ENCODE measurements at places on chromosomes 6 and 20. TPM values are rescaled to one million over a fixed set of nuclear protein-coding genes. Genes with fewer than 3 reads are reported as not detected.

DNA sequence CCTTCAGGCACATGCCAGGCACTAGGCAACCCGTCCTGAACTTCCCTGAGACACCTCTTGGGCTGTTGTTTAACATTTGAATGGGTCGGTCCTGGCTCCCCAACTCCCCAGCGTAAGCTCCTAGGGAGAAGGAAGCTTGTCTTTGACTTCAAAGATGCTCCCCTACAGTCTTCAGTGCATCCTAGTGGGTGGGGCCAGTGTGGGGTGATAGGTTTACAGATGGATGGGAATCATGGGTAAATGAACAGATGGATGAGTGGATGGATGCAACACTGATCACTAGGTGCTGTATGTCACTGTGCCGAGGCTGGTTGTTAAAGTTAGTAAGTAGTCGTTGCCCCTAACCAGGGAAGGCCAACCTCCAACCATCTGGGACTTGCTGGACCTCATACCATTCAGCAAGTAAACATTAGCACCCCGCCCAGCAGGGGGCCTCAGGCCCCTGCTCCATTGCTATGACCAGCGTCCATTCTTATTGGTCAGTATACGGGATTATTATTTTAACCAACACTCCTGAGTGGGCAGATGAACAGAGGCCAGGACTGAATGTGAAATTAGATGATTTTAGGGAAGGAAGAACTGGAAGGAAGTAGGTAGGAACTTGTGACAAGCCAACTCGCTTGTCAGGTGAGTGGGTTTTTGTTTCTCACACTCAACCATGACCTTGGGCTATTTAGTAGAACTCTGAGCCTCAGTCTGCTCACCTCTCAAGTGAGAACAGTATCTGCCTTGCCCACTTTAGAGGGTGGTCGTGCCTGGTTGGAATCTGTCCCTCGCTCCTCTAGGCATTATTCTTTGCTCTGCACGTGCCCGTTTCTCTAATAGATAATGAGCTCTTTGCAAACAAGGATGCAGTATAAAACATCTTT is 82.9 kb upstream of the FOXP4 start:
- no peaks in the 10 kb centered on the region for H3K4me1 ChIP-seq
- peaks cover 43% of the 10 kb centered on the region for H3K27me3 ChIP-seq
- no peak overlapping the region for H3K27ac ChIP-seq
- H3K36me3 ChIP-seq, result no peaks in the 10 kb centered on the region

- no peak for DNase-seq
- no peak overlapping the region for H3K4me3 ChIP-seq
- no peak overlapping the region for H3K27ac ChIP-seq
- no peaks in the 10 kb centered on the region for H3K36me3 ChIP-seq
- H3K4me1 ChIP-seq, result no peaks in the 10 kb centered on the region
Observed at GRCh38 chr20:13002251-13002650, 6.5 kb upstream of the SPTLC3 start.

The BTNL2 gene
- total RNA-seq, result not detected

DNA sequence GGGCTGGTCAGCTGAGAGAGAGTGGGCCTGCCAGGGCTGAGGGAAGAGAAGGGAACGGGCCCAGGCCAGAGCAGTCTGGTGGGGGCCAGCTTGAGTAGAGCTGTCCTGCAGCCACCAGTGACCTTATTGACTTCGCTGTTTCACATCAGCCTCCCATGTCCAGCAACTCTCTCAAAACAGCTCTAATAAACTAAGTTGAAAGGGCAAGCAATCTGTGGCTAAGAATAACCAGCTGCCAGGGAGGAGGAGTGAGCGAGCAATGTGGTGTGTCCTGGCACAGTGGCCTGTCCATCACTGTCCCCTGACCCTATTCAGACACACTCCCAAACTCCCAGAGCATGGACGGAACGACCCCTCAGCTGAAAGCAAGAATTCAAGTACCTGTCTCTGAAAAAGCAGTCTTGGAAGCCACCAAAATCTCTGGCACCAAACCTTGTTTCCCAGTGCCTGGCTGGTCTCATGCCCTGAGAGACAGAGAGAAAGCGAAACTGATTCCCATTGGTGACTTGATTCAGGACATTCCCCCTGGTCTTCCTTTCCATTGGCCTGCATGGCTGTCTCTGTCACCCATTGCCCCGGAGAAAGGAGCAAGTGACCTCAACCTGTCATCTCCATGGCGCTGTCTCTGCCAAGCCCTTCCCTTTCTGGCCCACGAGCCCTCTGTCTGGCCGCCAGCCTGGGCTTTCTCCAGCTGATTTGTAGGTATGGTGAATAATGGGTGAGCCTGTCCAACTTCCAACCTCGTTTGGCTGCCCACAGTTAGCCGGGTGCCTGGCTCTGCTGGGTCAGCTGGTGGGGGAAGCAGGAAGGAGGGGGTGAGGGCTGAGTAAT is at the start of gene DDO:
Gene DDO, minus strand, starts transcription at position 490 of the 831 bp plus-strand sequence. CDS start 2,113 bp downstream, outside the sequence.
- no peak within 1 kb of the TSS for H3K27ac ChIP-seq
- no peak for DNase-seq
- H3K4me3 ChIP-seq, result no peak within 1 kb of the TSS
- H3K27me3 ChIP-seq, result no peaks in the 10 kb centered on the region
- no peaks in the 10 kb centered on the region for H3K36me3 ChIP-seq
- peaks cover 3% of the 10 kb centered on the region for H3K4me1 ChIP-seq

- peak overlapping the region; percentile 73 for H3K27ac ChIP-seq
- peaks cover 7% of the 10 kb centered on the region for H3K36me3 ChIP-seq
- DNase-seq, result no peak
- H3K27me3 ChIP-seq, result peaks cover 20% of the 10 kb centered on the region
- H3K4me3 ChIP-seq, result peak overlapping the region; percentile 90
- H3K4me1 ChIP-seq, result peaks cover 30% of the 10 kb centered on the region
Observed at GRCh38 chr6:31829633-31830283, 2.2 kb downstream of the HSPA1B start.

DNA sequence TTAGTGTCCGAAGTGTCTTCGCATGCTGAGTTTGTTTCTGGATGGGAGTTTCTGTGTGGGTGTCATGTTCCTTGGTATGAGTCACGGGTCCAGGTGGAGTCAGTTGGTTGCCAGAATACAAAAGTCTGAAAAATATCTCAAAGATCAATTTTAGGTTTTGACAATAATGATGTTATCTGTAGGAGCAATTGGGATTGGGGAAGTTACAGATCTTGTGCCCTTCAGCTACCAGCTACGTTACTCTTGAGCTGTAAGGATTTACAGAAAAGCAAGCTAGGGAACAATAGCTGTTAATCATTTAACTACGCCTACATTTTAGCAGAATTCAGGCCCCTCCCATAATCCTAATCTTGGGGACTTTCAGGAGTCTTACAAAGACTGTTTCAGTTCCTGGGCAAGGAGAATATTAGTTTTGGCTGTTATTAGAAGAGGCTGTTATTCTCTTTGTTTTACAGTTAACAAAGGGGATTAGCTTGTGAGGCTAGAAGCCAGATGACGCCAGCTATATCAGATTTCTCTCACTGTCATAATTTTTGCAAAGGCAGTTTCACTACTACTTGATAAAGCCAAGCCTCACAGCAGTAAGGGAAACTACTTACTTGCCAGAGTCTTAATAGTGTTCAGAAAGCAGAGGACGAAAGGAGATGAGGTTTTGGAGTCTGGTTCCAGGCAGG is 15.4 kb upstream of the SLC22A16 start:
- H3K4me1 ChIP-seq, result peaks cover 11% of the 10 kb centered on the region
- peaks cover 10% of the 10 kb centered on the region for H3K27me3 ChIP-seq
- DNase-seq, result no peak
- no peak overlapping the region for H3K4me3 ChIP-seq
- no peak overlapping the region for H3K27ac ChIP-seq
- no peaks in the 10 kb centered on the region for H3K36me3 ChIP-seq

GRCh38 chr6:6766230-6766905 is 177.8 kb downstream of the LY86 start:
- H3K27ac ChIP-seq, result no peak overlapping the region
- no peaks in the 10 kb centered on the region for H3K36me3 ChIP-seq
- H3K27me3 ChIP-seq, result no peaks in the 10 kb centered on the region
- H3K4me1 ChIP-seq, result no peaks in the 10 kb centered on the region
- DNase-seq, result no peak
- H3K4me3 ChIP-seq, result no peak overlapping the region

GRCh38 chr6:152054441-152054840 is 247.0 kb downstream of the ESR1 start:
- no peak overlapping the region for H3K27ac ChIP-seq
- no peaks in the 10 kb centered on the region for H3K36me3 ChIP-seq
- peaks cover 3% of the 10 kb centered on the region for H3K27me3 ChIP-seq
- no peak for DNase-seq

The AVP gene
- not detected for total RNA-seq

GRCh38 chr6:162917506-162917905 is 189.7 kb downstream of the PACRG start:
- H3K4me1 ChIP-seq, result no peaks in the 10 kb centered on the region
- no peak overlapping the region for H3K4me3 ChIP-seq

DNA sequence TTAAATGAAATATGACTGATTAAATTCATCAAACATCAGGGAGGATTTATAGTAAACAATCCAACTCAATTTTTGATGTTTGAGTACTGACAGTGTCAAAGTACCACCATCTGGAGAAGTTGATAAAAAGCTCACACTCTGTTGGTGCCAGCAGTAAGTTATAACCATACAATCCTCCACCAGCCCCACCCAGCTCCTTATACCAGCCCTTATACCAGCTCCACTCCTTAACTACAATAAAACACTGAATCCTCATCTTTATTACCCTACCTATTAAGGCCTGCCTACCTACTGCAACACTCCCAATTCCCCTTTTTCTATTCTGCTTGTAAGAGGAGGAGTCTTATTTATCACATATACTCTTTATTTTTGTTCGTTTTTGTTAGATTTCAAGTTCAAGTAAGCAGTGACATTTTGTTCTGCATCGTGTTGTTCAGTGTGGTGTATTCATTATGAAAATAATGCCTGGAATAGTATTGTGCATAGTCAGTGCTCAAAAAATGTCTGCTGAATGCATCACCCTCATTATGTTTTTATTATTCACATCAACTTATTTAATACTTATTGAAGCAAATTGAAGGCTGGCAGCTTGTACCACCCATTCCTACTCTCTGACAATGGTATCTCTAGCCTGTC is 954.7 kb upstream of the ADGRB3 start:
- H3K4me1 ChIP-seq, result no peaks in the 10 kb centered on the region
- no peaks in the 10 kb centered on the region for H3K36me3 ChIP-seq
- no peak overlapping the region for H3K4me3 ChIP-seq

- peak overlapping the region; percentile 63 for H3K27ac ChIP-seq
- peak; percentile 57 for DNase-seq
- H3K27me3 ChIP-seq, result no peaks in the 10 kb centered on the region
- H3K4me1 ChIP-seq, result peaks cover 11% of the 10 kb centered on the region
- no peak overlapping the region for H3K4me3 ChIP-seq
Observed at GRCh38 chr20:63698739-63699465, 2.5 kb downstream of the TNFRSF6B start.

DNA sequence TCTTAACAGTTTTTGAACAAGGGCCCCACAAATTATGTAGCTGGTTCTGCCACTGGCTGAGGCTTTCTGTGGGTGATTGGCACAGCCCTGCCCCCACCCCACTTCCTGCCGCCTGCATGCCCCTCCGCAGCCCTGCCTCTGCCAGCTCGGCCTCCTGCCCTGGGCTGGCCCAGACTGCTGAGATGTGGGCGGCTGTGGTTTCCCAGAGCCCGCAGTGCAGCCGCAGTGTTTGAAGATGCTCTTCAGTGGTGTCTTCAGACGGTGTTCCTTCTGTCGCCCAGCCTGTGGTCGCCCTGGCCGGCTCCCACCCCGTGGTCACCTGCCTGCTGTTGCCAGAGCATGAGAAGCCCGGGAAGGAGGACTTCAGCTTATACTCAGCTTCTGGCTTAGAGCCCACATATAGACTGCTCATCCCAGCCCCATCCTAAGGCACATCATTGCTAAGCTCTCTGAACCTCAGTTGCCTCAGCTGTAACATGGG is 154.3 kb downstream of the VEGFA start:
- peaks cover 26% of the 10 kb centered on the region for H3K4me1 ChIP-seq
- no peak overlapping the region for H3K4me3 ChIP-seq
- no peaks in the 10 kb centered on the region for H3K36me3 ChIP-seq
- H3K27me3 ChIP-seq, result peaks cover 7% of the 10 kb centered on the region
- no peak overlapping the region for H3K27ac ChIP-seq

- no peak for DNase-seq
- H3K4me1 ChIP-seq, result no peaks in the 10 kb centered on the region
- H3K27ac ChIP-seq, result no peak overlapping the region
- H3K36me3 ChIP-seq, result peaks cover 32% of the 10 kb centered on the region
- H3K27me3 ChIP-seq, result no peaks in the 10 kb centered on the region
Observed at GRCh38 chr20:16311756-16312155, 261.5 kb downstream of the KIF16B start.

- no peak overlapping the region for H3K4me3 ChIP-seq
- peaks cover 27% of the 10 kb centered on the region for H3K36me3 ChIP-seq
- peaks cover 22% of the 10 kb centered on the region for H3K4me1 ChIP-seq
- H3K27me3 ChIP-seq, result no peaks in the 10 kb centered on the region
- H3K27ac ChIP-seq, result no peak overlapping the region
Observed at GRCh38 chr6:41064841-41065240, 7.3 kb downstream of the OARD1 start.

The UST gene
- 0.82 TPM for total RNA-seq

DNA sequence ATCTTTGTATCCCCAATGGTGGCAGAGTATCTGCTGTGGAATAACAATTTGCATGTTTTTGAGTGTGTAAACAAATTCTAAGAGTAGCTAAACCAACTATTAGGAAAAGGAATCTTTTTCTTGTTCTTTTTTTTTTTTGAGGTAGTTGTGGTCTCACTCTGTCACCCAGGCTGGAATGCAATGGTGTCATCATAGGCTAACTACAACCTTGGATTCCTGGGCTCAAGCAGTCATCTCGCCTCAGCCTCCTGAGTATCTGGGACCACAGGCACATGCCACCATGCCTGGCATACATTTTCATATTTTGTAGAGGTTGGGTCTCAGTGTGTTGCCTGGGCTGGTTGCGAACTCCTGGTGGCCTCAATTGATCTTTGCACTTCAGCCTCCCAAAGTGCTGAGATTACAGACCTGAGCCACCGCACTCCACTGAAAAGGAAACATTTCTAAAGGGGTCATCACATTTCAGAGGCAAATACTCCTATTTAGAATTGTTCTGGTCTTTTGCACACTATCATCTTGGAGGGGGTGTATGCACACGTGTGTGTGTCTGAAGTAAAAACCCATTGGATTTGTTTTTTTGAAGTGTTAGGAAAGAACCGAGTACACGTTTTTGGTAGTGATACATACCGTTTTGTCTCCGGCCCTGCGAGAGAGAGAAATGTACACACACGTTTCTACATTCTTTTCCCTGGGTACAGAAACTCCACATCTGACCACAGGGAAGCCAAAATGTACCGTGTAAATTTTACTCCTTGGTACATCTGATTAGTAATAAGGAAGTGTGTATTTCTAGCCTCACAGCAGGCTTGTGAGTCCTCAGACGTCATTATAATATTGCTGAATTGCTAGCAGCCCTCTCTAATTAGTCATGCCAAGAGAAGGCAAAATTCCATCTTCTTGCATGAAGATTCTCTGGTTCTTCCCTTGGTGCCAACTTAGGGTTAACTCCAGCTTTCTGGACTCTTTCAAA is 183.6 kb downstream of the JARID2 start:
- peaks cover 73% of the 10 kb centered on the region for H3K4me1 ChIP-seq
- H3K27me3 ChIP-seq, result no peaks in the 10 kb centered on the region
- H3K36me3 ChIP-seq, result peaks cover 49% of the 10 kb centered on the region
- DNase-seq, result no peak
- H3K4me3 ChIP-seq, result no peak overlapping the region

GRCh38 chr6:95143408-95144180 is 433.7 kb upstream of the MANEA start:
- no peaks in the 10 kb centered on the region for H3K27me3 ChIP-seq
- H3K4me3 ChIP-seq, result no peak overlapping the region
- no peaks in the 10 kb centered on the region for H3K36me3 ChIP-seq
- H3K4me1 ChIP-seq, result no peaks in the 10 kb centered on the region

- no peak overlapping the region for H3K27ac ChIP-seq
- peaks cover 33% of the 10 kb centered on the region for H3K27me3 ChIP-seq
- H3K4me1 ChIP-seq, result peaks cover 7% of the 10 kb centered on the region
- no peak for DNase-seq
- H3K4me3 ChIP-seq, result no peak overlapping the region
Observed at GRCh38 chr6:70164556-70164955, 138.3 kb downstream of the COL9A1 start.
